ENCODE measurements at places on chromosomes 2 and 18.

DNA sequence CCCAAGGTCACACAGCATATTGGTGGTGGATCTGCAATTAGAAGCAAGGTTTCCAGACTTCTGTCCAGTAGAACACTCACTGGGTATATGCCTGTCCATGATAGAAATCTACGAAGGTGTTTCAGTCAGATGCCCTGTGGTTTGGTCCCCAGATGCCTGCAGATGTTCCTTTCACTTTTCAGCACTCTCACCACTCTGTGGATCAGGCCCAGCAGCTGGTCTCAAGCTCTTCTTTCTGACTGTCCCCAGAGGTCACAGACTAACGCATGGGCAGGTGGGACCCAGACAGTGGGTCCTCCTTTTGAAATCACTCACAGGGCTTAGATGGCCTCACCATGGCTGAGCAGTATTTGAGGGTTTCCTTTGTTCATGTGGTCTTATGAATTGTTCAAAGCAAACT lies 376.5 kb downstream of the ALK start:
- no peak for DNase-seq

- no peak for DNase-seq
These were observed 45.4 kb downstream of the TTN start for GRCh38 chr2:178761759-178762371.

DNA sequence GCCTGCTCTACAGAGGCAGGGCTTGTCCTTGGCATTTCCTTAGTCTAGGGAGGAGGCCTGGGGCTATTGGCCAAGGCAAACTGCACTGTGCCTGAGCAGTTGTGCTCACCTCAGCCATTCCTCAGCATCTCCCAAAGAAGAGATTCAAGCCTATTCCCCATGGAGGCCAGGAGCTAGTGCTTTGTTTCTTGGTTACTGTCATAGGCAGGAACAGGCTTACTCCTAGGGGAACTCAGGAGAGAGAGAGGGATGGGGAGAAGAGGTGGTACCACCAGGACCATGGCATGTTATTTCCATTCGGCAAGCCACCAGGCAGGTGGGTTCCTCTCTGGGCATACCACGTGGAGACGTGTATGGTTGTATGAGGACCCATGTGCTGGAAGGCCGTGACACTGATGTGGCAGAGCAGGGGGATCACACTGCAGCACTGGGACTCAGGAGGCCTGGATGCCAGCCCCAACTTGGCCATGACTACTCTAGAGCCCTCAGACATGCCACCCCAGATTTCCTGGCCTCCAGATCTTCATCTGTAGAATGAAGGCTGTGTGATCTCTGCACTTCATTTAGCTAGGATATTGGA lies 233.7 kb downstream of the LOXHD1 start:
- DNase-seq: no peak

DNA sequence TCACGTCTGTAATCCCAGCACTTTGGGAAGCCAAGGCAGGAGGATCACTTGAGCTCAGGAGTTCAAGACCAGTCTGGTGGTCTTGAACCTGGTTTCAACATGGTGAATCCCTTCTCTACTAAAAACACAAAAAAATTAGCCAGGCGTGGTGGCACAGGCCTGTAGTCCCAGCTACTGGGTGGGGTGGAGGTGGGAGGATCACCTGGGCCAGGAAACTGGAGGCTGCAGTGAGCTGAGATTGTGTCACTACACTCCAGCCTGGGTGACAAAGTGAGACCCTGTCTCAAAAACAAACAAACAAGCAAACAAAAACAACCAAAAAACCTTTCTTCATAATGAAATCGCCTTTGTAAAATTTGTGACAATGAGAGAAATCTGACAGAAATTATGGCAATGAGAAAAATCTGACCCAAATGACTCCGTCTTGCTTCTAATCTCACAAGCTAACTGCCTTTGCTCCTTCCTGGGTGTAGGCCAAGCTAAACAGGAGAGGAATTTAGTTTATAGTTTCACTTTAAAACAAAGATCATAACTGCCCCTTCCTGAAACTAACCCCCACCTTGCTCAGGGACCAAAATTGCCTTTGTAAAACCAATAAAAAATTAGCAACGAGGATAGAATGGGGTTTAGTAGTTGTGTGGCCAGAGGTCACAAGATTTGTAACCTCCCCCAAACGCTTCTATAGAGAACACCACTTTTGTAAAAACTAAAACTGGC lies 60.7 kb upstream of the KIF5C start:
- DNase-seq: no peak

DNA sequence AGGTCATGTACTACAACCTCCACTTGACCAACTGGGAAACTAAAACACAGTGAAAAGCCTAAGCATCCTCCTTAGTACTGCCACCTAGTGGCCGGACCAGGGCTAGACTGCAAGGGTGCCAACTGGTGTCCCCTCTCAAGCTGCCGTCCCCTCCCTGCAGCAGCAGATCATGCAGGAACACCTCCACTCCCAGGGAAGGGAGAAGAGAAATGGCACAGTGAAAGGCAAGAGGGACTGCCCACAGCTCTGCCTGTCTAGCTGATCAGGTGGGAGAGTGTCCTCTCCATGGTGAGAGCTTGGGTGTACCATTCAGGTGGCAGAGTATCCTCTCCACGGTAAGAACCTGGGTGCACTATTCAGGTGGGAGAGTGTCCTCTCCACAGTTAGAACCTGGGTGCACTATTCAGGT lies 78.1 kb downstream of the AAK1 start:
- DNase-seq: peak; percentile 61

DNA sequence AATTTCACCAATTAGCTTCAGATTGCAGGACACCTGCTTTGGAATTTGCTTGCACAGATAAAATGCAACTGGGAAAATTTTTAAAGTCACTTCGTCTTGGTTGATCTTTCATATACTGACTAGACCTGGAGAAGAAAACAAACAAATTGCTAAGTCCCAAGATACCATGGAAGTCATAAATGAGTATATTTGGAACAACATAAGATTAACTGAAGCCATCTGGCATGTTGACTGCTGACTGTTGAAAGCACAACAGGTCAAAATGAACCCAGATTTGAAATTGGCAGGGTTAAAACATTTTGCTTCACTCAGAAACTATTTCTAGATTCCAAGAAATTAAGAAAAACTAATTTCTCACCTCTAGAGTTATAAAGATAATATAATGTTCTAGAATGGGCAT lies 470.7 kb downstream of the LPIN1 start:
- DNase-seq: no peak

DNA sequence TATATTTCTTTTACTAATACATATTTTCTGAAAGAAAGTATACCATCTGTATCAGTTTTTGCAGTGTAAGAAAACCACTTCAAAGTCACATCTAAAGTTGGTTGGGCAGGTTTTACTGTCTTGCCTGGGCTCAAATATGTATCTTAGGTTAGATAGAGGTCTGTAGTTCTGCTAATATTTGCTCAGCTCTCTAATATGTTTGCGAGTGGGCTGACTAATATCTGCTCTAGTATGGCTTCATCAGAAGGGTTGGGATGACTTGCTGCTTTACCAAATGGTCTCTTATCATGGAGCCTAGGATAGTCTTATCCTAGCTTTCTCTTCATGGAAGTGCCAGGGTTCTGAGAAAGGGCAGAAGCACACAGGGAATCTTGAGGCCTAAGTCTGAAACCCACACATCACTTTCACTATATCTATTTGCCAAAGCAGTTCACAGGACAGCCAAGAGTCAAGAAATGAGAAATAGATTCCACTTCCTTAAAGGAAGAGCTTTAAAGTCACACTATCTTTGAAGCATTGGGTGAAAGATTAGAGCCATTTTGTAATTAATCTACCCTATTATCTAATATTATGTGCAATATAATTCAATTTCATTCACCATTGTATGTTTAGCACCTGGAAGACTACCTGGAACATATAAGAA lies 610.0 kb downstream of the KCNJ3 start:
- no peak for DNase-seq

GRCh38 chr2:46924608-46925007 lies 9.0 kb upstream of the MCFD2 start:
- DNase-seq: no peak

DNA sequence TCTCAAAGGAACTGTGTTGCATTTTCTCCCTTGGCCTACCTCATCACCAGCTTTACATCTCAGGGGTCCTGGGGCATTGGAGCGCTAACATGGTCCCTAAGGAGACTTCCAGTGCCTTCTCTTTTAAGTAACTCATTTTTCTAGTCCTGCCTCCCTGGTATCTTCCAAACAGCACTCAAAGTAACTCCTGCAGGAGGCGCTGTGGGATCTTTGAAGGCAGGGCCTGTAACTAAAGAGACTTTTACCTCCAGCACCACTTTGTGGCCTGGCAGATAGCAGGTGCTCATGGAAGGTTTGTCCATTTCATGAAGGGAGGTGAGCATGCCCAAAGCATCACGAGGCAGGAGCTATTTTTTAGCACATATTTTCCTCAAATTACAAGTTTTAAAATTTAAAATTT lies 411.0 kb upstream of the GYPC start:
- DNase-seq: peak; percentile 5

GRCh38 chr2:159185401-159186130 lies 100.9 kb downstream of the WDSUB1 start:
- no peak for DNase-seq

GRCh38 chr2:233487748-233488345 lies 78.7 kb downstream of the USP40 start:
- no peak for DNase-seq

- no peak for DNase-seq
These were observed 458.3 kb upstream of the SYT4 start for GRCh38 chr18:43735570-43735969.

- DNase-seq: peak; percentile 60
These were observed 1.2 kb downstream of the ANKMY1 start for GRCh38 chr2:240556553-240557100.

GRCh38 chr2:171307560-171307959 lies 126.2 kb downstream of the METTL8 start:
- DNase-seq: no peak

DNA sequence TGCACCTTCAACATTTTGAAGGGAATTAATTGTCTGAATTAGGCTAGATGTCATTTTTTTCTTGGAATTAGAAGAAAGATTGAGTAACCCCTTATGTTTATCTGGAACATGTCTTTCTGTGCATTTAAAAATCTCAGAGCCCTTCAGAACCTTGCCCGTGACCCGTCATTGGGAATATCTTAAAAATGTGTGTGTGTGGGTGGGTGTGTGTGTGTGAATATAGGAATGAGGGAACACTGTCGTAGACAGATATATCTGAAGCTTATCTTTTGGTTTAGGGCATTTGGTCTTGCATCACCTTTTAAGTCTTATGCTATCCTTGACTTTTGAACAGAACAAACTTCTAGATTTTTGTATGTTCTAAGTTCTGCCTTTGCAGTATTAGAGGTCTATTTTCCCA lies 13.5 kb upstream of the IL1RL1 start:
- DNase-seq: no peak

DNA sequence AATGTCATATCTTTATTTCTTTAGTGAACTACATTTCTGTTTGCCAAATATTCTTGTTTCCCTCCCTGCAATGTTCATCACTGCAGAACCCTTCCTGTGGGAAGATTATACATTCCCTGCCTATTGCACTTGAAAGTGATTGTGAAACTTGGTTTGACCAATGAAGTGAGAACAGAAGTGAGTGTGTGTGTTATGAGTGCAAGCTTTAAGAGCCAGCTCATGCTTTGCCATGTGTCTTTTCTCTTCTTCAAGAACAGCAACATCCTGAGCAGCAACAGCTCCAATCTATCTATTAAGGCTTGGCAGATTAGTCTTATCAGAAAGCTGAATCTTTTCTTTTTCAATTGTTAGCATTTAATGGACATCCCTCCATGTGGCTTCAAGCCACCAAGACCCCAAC lies 42.0 kb upstream of the UBE2E3 start:
- no peak for DNase-seq

- DNase-seq: no peak
These were observed 1.6 kb downstream of the ELMOD3 start for GRCh38 chr2:85356186-85356585.

DNA sequence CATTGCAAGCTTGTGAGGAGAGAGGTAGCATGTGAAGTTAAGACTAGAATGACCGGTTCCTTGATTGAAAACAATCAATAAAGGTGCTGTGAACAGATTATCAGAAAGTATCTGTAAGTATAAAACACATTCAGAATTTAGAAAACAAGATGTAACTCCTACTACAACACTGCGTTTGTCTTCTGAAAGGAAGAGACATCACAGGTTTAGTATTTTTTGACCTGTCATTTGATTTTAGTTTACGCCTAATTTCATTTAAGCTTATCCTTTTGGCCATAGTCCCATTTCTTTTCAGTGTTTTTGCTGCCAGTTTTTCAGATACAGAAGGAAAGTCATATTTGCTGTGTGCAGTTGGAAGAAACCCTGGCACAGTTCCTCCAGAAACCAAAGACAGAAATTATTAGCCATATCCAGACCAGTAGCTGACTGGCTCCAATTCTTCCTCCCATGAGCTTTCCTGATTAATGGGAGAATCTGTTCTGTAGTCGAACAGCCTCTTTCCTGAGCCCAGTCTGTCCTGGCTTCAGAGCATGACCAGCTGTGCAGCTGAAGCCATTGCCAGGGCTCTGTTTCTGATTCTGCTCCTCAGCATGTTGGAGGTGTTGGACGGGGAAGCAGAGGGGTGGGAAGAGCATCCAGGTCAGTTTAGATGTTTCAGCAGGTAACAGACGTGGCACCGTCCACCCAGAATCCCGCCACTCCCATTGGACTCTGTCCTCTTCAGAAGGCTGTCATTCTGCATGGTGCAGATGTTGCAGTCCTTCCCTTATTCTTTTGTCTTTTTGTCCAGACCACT lies 61.0 kb downstream of the CRIM1 start:
- no peak for DNase-seq

DNA sequence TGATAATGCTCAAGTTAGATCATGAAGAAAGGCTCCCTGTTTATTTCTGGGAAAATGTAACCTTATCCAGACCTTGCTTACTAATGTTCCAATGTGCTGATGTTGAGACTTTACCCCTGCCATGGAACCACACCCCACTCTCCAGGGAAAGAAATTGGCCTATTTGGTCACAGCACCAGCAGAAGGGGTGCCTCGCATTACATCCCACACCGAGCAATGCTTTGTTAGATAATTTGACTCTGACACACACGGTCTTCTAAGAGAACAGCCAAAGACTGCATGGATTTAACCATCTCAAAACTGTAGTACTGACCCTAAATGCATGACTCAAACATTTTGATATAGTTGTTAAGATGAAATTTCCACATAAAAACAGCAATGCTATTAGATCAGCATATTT lies 152.1 kb upstream of the CCDC150 start:
- no peak for DNase-seq

DNA sequence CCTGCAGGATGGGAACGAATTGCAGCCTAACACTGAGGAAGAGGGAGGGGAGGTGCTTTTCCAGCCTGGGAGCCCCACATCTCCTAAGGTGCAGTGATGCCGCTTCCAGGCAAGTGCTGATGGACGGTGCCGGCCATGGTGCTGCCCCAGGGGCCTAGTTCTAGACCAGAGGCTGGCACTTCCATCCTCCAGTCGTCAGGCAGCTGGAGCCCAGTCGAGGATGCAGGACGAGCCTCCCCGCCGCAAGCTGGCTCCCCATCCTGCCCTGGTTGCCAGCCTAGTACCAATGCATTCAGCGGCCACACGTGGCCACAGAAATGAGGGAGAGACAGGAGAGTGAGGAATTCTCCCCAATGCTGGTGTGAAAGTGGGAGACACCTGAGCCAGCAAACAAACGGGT lies 413.5 kb downstream of the ZNF516 start:
- no peak for DNase-seq

All from T-helper 2 cell treated with Interferon-gamma antibody and Interleukin-4, amounts not matched to agents 5 μg/mL and 100 μg/mL, for 36 hours (primary cell).